Stomach (tissue), 19 donors: ENCODE measurements at places on chromosomes 4 and X. TPM values are rescaled to one million over a fixed set of nuclear protein-coding genes. Genes with fewer than 3 reads are reported as not detected.

DNA sequence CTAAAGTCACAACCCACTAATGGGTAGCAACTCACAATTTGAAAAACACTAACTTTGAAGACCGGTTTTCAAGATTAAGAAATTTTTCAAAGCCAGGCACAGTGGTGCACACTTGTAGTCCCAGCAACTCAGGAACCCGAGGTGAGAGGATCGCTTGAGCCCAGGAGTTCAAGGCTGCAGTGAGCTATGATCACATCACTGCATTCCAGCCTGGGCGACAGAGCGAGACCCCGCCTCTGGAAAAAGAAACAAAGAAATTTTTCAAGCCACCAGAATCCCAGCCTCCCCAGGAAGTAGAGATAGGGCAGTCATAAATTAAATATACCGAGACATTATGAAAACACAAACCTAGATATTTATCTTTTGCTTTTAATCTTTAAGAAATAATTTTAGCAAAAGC, 13.0 kb downstream of the SMARCA1 start:
- peaks cover 17% of the 10 kb centered on the region for H3K36me3 ChIP-seq
- no peak for DNase-seq
- H3K27me3 ChIP-seq = no peaks in the 10 kb centered on the region
- no peak overlapping the region for H3K27ac ChIP-seq
- H3K4me3 ChIP-seq = no peak overlapping the region

DNA sequence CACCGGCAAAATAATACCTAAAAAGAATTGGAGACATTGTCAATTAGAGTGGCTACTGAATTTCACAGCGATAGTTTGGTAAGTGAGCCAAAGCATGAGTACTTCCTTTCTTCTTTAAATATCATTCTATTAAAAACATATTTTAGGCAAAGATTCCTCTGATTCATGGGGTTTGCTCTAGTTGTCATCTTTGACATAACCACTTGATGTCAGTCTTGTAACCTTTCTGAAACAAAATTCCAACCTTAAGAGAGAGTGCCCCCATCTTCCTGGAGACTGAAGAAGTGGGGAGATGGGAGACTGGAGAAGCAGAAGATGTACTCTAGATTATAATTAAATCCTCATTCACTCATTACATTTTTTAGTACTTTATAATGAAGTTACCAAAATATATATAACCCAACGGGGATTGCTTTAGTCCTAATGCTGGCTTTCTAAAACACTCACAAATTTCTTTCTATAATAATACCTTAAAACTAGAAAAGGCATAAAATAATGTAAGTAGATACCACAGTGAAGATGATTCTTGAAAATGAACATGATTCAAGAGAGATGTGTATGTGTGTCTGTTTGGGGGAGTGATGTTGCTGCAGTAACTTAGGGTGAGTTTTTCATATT, 96.4 kb downstream of the EMCN start:
- peak; percentile 34 for DNase-seq
- H3K4me1 ChIP-seq = no peaks in the 10 kb centered on the region
- no peaks in the 10 kb centered on the region for H3K36me3 ChIP-seq
- no peak overlapping the region for H3K27ac ChIP-seq
- no peaks in the 10 kb centered on the region for H3K27me3 ChIP-seq
- H3K4me3 ChIP-seq = no peak overlapping the region

- no peaks in the 10 kb centered on the region for H3K27me3 ChIP-seq
- DNase-seq = peak; percentile 93
- H3K4me1 ChIP-seq = peaks cover 71% of the 10 kb centered on the region
- H3K4me3 ChIP-seq = peak overlapping the region; percentile 9
- H3K27ac ChIP-seq = peak overlapping the region; percentile 87
Observed at GRCh38 chr4:7805533-7806337, 133.9 kb downstream of the AFAP1 start.

Gene PTCHD1
- total RNA-seq = 2.3 TPM

Gene PAK3
- 4.6 TPM for total RNA-seq

Gene SMIM43
- total RNA-seq = not detected
